ENCODE measurements at places on chromosomes 6 and 20.
A peak's percentile ranks its signal among the peaks of the same experiment; 100 is the strongest.

DNA sequence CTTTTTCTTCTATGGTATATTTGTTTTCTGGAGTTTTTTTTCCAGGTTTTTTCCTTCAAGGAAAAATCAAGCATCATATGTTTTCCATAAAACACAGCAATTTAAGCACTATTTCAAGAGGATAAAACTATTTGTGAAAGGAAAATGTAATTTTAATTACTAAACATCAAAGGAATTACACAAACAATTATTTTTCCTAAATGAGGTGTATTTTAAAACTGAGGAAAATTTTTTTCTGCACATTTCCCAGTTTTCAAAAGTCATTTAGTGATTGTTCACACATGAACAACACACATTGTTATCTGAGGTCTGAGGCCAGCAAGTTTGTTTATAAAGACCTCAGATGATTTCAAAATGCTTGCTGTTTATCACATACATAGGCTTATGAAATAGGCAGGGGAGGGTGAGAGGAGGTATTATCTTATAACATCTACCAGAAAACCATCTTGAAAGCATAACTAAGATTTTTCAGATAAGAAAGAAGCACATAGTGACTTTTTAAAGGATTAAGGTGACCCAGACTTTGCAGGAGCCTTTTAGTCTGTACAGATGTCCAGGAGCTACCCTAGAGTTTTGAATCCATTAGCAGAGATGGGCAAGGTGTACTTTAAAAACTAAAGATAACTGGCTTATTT is 381.6 kb downstream of the GJA1 start:
- DNase-seq = no peak

DNA sequence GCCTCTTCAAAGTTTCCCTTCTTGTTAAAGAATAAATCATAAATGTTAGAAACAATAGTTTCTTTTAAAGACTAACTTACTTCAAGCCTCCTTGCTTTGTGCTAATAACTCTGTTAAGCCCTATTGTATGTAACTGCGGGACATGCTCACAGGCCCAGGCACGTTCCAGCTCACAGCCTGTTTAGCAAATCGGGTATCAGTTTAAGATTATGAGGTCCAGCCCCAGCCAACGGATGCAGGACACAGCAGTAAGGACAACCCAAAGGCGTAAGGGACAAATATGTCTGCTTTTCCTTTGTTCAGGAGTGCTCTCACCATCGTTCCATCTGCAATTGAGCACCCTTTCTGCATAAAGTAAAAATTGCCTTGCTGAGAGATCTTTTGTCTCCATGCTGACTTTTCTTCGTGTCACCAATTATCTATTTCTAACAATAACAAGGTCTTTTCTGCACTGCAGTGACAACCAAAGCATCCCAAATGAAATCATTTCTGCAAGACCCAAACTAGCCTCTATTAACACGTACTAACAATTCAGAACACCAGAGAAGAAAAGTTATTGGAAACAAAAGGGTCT is 1.4 kb downstream of the C6orf52 start:
- no peak for DNase-seq

DNA sequence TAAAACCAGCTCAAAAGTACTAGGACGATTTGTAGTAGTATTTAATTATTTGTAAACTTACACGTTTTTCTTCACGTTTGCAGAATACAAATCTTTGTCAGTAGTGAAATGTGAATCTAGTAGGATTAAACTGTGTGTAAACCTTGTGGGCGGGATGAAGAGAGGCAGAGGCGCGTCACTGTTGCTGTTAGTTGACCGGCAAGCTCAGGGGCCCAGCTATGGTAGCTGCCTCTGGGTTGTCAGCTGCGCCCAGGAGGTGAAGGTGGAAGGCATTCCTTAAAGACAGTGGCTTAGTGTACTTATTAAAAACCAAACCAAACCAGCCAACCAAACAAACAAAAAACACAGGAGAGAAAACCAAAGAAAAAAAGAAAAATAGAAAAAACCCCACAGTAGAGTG is 69.6 kb downstream of the IGF2R start:
- DNase-seq = no peak

DNA sequence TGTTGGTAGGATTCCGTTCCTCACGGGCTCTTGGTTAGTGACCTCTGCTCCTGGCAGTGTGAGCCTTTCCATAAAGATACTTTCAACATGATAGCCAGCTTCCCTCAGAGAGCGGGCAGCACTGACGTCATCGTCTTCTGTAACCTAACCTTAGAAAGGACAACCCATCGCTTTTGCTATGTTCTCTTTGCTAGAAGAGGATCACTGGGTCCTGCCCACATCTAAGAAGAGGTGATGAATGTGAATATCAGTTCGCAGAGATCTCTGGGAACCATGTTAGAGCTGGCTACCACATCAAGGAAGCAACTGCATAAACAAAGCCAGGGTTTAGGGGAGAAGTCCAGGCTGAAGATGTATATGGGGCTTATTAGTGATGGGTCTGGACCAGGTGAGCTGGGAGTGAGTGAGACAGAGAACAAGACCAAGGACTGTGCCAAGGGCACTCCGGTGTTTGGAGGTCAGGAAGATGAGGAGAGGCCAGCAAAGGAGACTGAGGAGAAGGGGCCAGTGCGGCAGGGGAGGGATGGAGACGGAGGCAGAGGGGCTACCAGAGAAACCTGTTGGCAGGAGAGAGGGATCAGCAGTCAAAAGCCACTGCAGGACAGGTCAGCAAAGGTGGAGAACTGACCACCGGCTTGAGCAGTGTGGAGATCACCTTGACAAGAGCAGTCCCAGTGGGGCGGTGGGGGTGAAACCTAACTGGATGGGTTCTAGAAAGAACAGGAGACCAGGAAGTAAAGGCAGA is 39.7 kb downstream of the PIM1 start:
- DNase-seq = no peak

GRCh38 chr6:22907085-22907484 is 337.7 kb downstream of the HDGFL1 start:
- DNase-seq = no peak

- DNase-seq = no peak
Observed at GRCh38 chr6:21228411-21228810, 365.1 kb upstream of the SOX4 start.

GRCh38 chr6:15823838-15824414 is 161.1 kb upstream of the DTNBP1 start:
- peak; percentile 19 for DNase-seq

- DNase-seq = no peak
Observed at GRCh38 chr6:160457823-160458222, 109.6 kb downstream of the SLC22A3 start.

GRCh38 chr6:154169193-154169847 is 130.3 kb downstream of the OPRM1 start:
- DNase-seq = no peak

DNA sequence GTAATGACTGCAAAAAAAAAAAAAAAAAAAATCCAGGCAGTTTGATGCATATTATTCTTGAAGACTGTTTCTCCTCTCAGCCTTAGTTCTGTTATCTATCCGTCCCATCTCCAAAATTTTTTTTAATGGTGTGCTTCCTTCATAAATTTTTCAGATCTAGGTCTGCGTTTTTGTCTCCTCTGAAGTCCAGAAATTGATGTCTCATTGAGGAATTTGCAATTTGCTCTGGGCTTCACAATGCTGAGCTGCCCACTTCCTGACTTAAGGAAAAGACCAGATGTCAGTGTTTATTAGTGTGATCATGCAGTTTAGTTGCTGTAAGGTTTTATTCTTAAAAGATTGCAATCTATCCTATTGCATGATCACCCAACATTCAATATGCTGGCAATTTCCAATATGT is 297.6 kb downstream of the ZNF217 start:
- DNase-seq = no peak

DNA sequence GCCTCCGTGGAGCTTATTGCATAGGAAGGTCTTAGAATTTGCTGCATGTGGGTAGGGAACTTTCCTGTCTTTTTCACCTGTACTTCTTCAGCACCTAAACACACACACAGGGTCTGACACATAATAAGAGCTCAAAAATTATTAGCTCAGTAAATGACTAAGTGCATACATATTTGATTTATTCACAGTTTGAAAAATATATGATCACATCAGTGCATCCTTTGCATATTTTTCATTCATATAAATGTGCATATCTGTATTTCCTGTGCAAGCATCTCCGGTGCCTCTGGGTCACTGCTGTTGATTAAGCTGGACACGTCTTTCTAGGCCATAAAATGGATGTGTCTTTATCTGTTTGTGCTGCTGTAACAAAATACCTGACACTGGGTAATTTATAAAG is 234.7 kb downstream of the UST start:
- DNase-seq = no peak

- DNase-seq = no peak
Observed at GRCh38 chr6:47043286-47043685, 1.2 kb upstream of the ADGRF1 start.

- DNase-seq = no peak
Observed at GRCh38 chr20:33874129-33874528, 63.0 kb downstream of the CHMP4B start.

GRCh38 chr6:144149558-144149893 is 791 bp upstream of the STX11 start:
- no peak for DNase-seq

DNA sequence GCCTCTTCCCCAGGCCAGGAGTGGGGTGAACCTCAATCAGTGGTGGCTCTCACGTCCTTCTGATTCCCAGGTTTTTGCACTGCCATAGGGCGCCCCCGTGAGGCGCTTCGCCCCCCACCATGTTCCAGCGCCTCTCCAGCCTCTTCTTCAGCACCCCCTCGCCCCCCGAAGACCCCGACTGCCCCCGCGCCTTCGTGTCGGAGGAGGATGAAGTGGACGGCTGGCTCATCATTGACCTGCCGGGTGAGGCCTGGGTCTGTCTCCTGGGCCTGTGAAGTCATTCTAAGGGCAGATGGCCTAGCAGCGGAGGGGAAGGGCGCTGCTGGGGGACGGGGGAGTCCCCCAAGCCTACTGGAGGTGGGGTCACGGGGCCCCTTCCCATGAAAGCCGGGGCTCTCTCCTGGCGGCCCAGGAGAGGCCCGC is 4.5 kb downstream of the TP53INP2 start:
- DNase-seq = no peak

GRCh38 chr6:134295953-134296553 is 21.9 kb downstream of the SGK1 start:
- no peak for DNase-seq

- no peak for DNase-seq
Observed at GRCh38 chr6:130426066-130426721, 60.4 kb downstream of the TMEM200A start.

DNA sequence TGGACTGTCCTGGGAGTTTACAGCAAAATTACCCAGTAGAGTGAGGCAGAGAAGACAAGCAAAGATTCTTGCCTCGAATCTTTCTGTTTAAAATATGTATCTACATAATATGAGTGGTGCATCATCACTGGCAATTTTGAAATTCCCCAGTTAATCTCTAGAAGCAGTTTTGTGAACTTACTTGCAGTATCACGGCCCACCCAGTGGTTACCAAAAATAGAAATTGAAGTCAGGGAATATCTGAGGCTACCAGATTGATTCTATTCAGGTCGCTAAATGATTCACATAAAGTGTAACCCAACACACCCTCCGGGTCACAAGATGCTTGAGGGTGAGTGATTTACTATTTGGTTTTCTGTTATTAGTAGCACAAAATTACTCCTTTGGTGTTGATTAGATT is 111.9 kb downstream of the PPP1R14C start:
- no peak for DNase-seq

GRCh38 chr20:24766826-24767622 is 182.0 kb upstream of the CST7 start:
- DNase-seq = no peak

DNA sequence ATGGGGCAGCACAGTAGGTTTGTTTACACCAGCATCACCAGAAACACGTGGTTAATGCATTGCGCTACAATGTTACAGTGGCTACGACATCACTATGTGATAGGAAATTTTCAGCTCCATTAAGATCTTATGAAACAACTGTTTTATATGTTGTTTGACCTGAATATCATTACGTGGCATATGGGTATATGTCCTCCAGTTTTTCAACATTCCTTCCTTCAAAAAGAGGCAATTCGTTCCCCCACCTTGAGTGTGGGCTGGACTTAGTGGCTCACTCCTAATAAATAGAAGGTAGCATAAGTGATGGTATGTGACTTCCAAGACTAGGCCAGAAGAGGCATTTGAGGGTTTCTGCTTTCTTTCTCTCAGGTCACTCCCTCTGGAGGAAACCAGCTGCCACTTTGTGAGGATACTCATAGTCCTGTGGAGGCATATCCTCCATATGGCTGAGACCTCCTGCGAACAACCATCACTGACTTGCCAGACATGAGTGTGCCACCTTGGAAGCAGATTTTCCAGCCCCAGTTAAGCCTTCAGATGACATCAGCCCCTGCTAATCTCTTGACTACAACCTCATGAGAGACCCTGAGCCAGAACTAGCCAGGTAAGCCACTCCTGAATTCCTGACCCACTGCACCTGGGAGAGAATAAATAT is 2.3 kb upstream of the TRAM2 start:
- no peak for DNase-seq

- DNase-seq = no peak
Observed at GRCh38 chr20:24491041-24491756, 21.8 kb downstream of the SYNDIG1 start.

DNA sequence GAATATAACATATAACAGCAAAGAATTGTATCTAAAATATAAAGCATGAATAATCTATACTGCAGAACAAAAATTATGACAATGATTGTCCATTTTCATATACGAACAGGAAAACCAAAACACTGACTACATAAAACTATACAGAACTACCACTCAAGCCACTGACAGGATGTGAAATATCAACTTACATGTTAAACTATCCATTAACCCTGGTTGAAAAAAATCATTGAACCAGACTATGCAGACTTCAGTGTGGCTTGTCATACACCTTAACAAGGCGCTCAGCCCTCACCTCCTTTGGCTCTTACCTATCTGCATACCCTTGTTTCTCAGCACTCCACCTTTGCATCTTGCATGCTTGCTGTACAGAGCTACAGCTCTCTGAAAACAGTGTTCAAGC is 34.9 kb downstream of the ASCC3 start:
- no peak for DNase-seq

- no peak for DNase-seq
Observed at GRCh38 chr20:39010496-39010895, 48.4 kb downstream of the DHX35 start.

DNA sequence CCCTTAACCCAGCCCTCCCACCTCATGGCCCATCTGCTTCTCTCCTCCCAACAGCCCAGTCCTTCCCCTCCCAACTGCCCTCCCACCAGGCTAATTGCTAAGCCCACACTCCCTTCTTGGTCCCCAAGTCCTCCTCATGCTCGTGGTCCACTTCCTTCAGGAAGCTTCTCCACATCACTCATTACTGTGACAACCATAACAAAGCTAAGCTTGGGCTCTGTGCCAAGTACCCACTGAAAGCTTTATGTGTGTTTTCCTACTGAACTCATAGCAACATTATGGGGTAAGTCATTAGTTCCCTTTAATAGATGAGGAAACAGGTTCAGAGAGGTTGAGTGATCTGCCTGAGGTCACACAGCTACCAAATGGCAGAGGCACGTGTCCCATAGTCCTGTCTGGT is 16.2 kb downstream of the FRS3 start:
- no peak for DNase-seq
